ENCODE measurements at places on chromosomes 7 and 10.

- no peaks in the 10 kb centered on the region for H3K36me3 ChIP-seq
- no peaks in the 10 kb centered on the region for H3K27me3 ChIP-seq
- no peak overlapping the region for H3K27ac ChIP-seq
- peaks cover 5% of the 10 kb centered on the region for H3K4me1 ChIP-seq
- DNase-seq, result peak; percentile 2
- H3K4me3 ChIP-seq, result no peak overlapping the region
Observed at GRCh38 chr10:17112566-17112965, 17.0 kb downstream of the CUBN start.

GRCh38 chr10:125846894-125847293, 23.5 kb downstream of the BCCIP start:
- no peaks in the 10 kb centered on the region for H3K27me3 ChIP-seq
- peaks cover 20% of the 10 kb centered on the region for H3K36me3 ChIP-seq
- no peak overlapping the region for H3K27ac ChIP-seq

- H3K27me3 ChIP-seq, result no peaks in the 10 kb centered on the region
- H3K4me1 ChIP-seq, result no peaks in the 10 kb centered on the region
- H3K27ac ChIP-seq, result no peak overlapping the region
- no peaks in the 10 kb centered on the region for H3K36me3 ChIP-seq
Observed at GRCh38 chr7:68823996-68824780, 774.1 kb upstream of the AUTS2 start.

- no peaks in the 10 kb centered on the region for H3K36me3 ChIP-seq
- no peak overlapping the region for H3K27ac ChIP-seq
- H3K27me3 ChIP-seq, result no peaks in the 10 kb centered on the region
- DNase-seq, result no peak
Observed at GRCh38 chr10:17528306-17528862, 74.0 kb upstream of the ST8SIA6 start.

- H3K4me3 ChIP-seq, result no peak overlapping the region
- no peak for DNase-seq
- H3K36me3 ChIP-seq, result no peaks in the 10 kb centered on the region
- H3K27me3 ChIP-seq, result no peaks in the 10 kb centered on the region
Observed at GRCh38 chr10:20888620-20889330, 8.3 kb downstream of the NEBL start.

GRCh38 chr10:4847561-4848355, 21.8 kb downstream of the AKR1E2 start:
- no peak overlapping the region for H3K4me3 ChIP-seq
- DNase-seq, result no peak
- H3K4me1 ChIP-seq, result peaks cover 12% of the 10 kb centered on the region
- H3K27me3 ChIP-seq, result no peaks in the 10 kb centered on the region
- no peak overlapping the region for H3K27ac ChIP-seq

GRCh38 chr7:117825132-117825531, 48.1 kb downstream of the CTTNBP2 start:
- H3K27me3 ChIP-seq, result no peaks in the 10 kb centered on the region
- no peak overlapping the region for H3K4me3 ChIP-seq
- H3K4me1 ChIP-seq, result peaks cover 3% of the 10 kb centered on the region
- no peak for DNase-seq
- no peak overlapping the region for H3K27ac ChIP-seq

GRCh38 chr10:52617346-52617745, 155.2 kb downstream of the MBL2 start:
- H3K36me3 ChIP-seq, result no peaks in the 10 kb centered on the region
- no peak overlapping the region for H3K4me3 ChIP-seq
- no peaks in the 10 kb centered on the region for H3K4me1 ChIP-seq
- peaks cover 5% of the 10 kb centered on the region for H3K27me3 ChIP-seq

GRCh38 chr7:22385326-22385725, 28.4 kb upstream of the RAPGEF5 start:
- no peak for DNase-seq
- H3K27me3 ChIP-seq, result no peaks in the 10 kb centered on the region
- no peak overlapping the region for H3K27ac ChIP-seq
- H3K36me3 ChIP-seq, result no peaks in the 10 kb centered on the region
- H3K4me3 ChIP-seq, result no peak overlapping the region
- H3K4me1 ChIP-seq, result no peaks in the 10 kb centered on the region

DNA sequence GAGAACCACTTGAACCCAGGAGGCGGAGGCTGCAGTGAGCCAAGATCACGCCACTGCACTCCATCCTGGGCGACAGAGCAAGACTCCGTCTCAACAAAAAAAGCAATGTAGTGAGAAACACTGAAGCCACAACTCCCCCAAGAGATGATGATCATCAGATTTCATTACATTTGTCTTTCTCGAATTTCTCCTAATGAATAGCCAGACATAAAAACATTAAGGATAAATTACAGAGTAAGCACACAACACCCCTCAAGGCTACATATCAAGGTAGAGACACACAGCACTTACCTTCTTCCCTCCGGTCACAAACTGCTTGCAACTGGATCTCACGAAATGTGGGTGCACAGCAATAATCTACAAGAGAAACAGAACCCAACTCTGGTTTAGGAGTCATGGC, 91.5 kb downstream of the VPS41 start:
- H3K27ac ChIP-seq, result no peak overlapping the region
- H3K27me3 ChIP-seq, result no peaks in the 10 kb centered on the region
- no peak for DNase-seq

- no peak for DNase-seq
- H3K27ac ChIP-seq, result no peak overlapping the region
- H3K27me3 ChIP-seq, result no peaks in the 10 kb centered on the region
Observed at GRCh38 chr7:73345951-73346350, 18.0 kb downstream of the FKBP6 start.

DNA sequence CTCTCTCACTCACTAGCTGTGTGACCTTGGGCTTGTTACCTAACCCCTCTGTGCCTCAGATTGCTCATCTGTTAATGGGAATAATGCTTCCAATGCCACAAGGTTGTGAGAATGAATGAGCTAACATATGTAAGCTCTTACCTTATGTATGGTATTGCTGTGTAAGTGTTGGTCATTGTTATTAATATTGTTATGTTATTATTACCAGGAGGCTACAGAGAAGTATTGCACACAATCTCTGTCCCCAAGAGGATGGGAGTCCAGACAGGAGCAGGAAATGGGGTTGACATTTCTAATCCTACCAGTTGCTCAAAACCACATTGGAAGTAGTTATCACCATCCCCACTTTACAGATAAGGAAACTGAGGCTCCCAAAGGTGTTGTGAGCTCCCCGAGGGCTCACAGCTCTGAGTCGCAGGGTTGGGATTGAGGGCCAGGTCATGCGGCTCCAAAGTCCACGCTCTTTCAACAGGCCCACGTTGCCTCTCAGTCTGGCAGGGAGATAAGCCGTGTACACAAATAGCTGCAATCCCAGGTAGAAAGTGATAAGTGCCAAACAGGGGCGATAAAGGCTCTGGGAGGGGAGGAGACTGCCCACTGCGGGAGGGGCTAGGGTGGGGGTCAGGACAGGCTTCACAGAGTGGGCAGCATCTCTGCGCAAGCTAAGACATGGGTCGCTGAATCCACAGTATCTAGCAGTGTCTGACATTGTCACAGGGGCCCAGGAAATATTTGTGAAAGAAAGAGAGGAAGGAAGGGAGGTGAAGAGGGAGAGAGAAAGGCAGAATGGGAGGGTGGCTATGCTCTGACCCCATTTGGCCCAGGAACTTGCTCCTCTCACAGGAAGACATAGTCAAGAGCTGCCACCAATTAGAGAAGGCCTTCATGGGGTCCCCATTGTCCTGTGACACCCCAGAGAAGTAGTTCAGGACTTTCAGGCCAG, 9.6 kb upstream of the ZMIZ1 start:
- H3K27me3 ChIP-seq, result peaks cover 4% of the 10 kb centered on the region
- H3K27ac ChIP-seq, result no peak overlapping the region
- no peak for DNase-seq
- H3K36me3 ChIP-seq, result no peaks in the 10 kb centered on the region
- no peak overlapping the region for H3K4me3 ChIP-seq

DNA sequence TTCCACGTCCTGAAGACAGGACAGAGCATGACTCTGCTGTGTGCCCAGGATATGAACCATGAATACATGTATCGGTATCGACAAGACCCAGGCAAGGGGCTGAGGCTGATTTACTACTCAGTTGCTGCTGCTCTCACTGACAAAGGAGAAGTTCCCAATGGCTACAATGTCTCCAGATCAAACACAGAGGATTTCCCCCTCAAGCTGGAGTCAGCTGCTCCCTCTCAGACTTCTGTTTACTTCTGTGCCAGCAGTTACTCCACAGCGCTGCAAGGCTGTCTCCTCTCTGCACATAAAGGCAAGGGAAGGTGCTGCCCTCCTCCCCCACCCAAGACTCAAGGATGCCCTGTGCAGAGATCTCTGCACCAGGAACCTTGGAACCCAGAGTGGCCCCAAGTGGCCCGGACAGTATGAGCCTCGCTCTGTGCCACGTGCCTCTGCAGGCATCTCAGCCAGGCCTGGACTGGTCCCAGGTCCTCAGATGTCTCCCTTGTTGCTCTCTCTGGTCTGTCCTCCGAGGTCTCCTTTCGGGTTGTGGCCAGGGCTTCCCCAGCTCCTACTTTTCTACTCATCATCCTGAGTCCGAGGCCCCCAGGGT, 230.3 kb upstream of the PRSS58 start:
- H3K36me3 ChIP-seq, result no peaks in the 10 kb centered on the region
- no peak overlapping the region for H3K27ac ChIP-seq
- H3K4me3 ChIP-seq, result no peak overlapping the region

- DNase-seq, result no peak
- H3K4me3 ChIP-seq, result no peak overlapping the region
- no peaks in the 10 kb centered on the region for H3K27me3 ChIP-seq
- no peaks in the 10 kb centered on the region for H3K36me3 ChIP-seq
Observed at GRCh38 chr10:7950981-7951847, 103.3 kb upstream of the GATA3 start.

- H3K27me3 ChIP-seq, result no peaks in the 10 kb centered on the region
- H3K4me3 ChIP-seq, result no peak overlapping the region
- no peak overlapping the region for H3K27ac ChIP-seq
- H3K36me3 ChIP-seq, result no peaks in the 10 kb centered on the region
- no peak for DNase-seq
- H3K4me1 ChIP-seq, result no peaks in the 10 kb centered on the region
Observed at GRCh38 chr7:109059089-109059488, 489.4 kb downstream of the DNAJB9 start.

DNA sequence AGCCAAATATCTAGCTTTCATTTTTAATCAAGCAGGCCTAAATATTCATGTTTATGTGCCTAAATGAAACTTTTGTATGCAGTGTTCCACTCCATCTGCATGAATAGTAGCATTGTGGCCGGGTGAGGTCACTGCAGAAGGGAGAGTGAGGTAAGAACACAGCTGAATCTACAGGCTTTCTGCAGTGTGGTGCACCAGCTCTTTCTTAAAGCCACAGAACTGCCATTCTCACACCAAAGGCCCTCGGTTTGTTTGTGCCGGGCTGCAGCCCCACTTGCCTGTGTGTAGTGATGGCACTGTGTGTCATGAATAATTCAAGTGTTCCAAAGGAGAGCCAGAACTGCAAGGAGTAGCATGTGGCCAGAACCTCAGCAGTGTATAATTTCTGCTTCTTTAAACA, 204.1 kb downstream of the TRIL start:
- DNase-seq, result no peak
- peaks cover 9% of the 10 kb centered on the region for H3K4me1 ChIP-seq
- no peaks in the 10 kb centered on the region for H3K36me3 ChIP-seq
- no peak overlapping the region for H3K4me3 ChIP-seq

DNA sequence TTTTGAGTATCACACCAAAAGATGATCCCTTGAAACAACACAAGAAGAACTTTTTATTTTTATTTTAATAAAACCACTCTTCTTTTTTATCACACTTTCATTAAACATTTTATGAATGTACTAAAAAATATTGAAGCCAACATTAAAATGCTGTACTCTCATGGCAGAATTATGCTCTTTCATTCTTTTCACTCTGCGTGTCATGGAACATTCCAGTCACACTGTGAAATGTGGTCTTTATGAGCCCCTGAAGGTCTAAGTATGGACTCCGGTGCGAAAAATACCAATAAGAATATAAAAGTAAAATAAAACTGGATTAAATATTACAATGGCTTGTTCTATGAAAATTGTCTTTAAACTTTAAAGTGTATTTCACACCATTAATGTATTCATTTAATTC, 148.4 kb downstream of the TMEM26 start:
- no peaks in the 10 kb centered on the region for H3K4me1 ChIP-seq
- no peaks in the 10 kb centered on the region for H3K36me3 ChIP-seq
- H3K27ac ChIP-seq, result no peak overlapping the region
- H3K27me3 ChIP-seq, result no peaks in the 10 kb centered on the region

DNA sequence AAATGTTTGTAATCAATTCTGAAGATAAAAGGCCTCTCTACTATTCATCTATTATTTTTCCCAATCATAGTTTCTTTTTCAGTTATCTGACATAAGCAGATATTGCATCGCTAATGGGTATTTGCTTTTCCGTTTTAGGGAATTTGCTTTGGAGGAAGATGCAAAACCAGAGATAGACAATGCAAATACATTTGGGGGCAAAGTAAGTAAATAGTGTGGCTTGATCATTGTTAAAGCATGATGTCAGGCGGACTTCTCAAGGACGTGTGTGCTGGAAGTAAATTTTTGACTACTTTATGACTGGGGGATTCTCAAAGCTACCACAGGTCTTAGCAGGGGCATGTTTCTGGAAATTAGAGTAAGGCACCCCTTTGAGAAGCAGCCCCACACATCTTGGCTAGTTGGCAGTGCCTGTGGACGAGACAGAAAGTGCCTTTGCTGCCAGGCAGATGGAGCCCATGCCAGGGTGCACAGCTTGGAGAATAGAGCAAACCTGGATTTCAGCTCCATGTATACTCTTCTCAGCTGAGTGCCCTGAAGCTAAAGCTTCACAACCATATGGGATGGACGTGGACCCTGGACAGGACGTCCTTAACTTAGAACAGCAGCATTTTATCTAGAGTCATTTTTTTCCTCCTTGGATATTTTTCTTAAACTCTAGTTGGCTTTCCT, 68.6 kb downstream of the SRI start:
- H3K27ac ChIP-seq, result no peak overlapping the region
- H3K4me3 ChIP-seq, result no peak overlapping the region
- H3K36me3 ChIP-seq, result no peaks in the 10 kb centered on the region
- H3K27me3 ChIP-seq, result peaks cover 3% of the 10 kb centered on the region

DNA sequence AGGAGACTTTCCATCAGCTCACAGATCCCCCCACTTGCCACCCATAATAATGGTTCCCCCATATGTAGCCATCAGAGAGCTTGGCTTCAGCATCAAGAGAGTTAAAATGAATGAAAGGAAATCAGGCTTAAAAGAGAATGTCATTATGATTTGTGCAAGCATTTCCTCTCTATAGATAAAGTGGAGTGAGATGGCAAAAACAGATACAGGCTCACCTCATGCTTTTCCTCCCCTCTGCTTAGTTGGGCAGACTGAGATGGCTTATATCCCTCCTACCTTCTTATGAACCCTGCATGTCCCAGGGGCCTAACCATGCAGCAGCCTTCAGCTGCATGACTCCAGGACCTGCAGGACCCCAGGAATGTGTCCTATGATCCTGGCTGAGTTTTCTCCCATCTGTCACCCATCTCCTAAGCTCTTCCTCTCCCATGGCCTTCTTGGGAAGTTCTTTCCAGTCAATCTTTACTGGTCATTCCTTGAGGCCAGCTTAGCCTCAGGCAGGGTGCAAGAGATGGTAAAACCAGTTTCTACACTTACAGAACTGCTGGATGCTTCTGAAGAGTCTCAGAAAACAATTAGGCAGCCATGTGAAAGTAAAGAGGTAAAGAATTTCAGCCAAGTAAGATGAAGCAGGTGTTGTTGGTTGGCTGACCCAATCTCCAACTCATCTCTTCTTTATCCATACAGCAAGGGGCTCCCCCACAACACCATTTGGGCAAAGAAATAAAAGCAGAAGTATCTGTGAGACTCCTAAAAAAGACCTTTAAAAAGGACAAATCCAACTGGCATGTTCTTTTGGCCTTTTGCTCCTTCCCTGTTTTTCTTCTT, 159.7 kb downstream of the RTKN2 start:
- no peak for DNase-seq
- H3K4me3 ChIP-seq, result no peak overlapping the region
- H3K27ac ChIP-seq, result no peak overlapping the region
- peaks cover 3% of the 10 kb centered on the region for H3K4me1 ChIP-seq

GRCh38 chr10:13871776-13872175, 285.0 kb downstream of the PRPF18 start:
- H3K4me1 ChIP-seq, result peaks cover 17% of the 10 kb centered on the region
- no peak overlapping the region for H3K27ac ChIP-seq
- no peaks in the 10 kb centered on the region for H3K27me3 ChIP-seq

Data from keratinocyte (primary cell).